NCI-H524 treated with DMSO at 0.1 percent for 48 hours (cell line): ENCODE measurements at places on chromosomes 5 and 9.

- DNase-seq = no peak
Measured at GRCh38 chr5:154811239-154811638, 39.2 kb downstream of the FAXDC2 start.

GRCh38 chr5:30765227-30765626 lies 428.3 kb upstream of the CDH6 start:
- no peak for DNase-seq

DNA sequence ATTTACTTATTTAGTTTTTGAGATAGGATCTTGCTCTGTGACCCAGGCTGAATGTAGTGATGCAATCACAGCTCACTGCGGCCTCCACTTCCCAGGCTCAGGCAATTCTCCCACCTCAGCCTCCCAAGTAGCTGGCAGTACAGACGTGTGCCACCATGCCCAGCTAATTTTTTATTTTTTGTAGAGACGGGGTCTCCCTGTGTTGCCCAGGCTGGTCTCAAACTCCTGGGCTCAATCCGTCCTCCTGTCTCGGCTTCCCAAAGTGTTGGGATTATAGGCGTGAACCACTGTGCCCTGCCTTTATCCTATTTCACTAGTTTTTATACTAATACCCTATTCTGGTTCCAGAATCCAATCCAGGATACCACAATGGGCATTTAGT lies 6.8 kb downstream of the RPS14 start:
- no peak for DNase-seq

GRCh38 chr5:124352312-124352711 lies 394.1 kb downstream of the ZNF608 start:
- no peak for DNase-seq

DNA sequence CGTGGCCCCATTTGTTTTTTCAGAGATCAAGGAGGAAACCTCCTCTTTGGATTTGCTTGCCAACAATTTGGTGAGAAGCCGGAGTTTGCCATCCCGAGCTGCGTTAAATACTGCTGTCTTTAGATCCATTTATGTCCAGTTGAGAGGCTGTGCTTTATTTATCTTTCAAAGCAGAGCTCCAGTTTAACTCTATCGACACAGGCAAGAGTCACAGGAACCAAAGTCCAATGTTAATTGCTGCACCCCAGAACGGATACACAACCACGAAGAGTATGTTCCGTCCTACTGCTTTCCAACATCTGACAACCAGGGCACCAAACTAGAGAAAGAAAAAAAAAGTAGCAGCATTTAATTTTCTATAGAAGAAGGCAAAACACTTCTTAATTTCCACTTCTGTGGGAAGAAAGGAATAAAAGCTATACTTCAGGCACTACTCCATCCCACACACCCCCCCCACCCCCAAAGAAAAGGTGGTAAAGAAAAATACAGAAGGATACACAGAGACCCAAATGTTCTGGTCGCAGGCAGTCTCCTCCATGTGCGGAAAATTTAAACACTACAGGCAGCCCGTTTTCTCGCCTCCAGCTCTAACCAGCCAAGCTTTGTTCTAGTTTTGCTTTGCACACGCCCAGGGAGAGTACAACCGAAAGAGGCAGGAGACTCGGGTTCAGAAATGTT lies 1.1 kb downstream of the FEM1C start:
- no peak for DNase-seq

GRCh38 chr9:78863531-78863930 lies 566.6 kb downstream of the PSAT1 start:
- no peak for DNase-seq
